ENCODE measurements at places on chromosomes 4 and X. TPM values are rescaled to one million over a fixed set of nuclear protein-coding genes. Genes with fewer than 3 reads are reported as not detected.

DNA sequence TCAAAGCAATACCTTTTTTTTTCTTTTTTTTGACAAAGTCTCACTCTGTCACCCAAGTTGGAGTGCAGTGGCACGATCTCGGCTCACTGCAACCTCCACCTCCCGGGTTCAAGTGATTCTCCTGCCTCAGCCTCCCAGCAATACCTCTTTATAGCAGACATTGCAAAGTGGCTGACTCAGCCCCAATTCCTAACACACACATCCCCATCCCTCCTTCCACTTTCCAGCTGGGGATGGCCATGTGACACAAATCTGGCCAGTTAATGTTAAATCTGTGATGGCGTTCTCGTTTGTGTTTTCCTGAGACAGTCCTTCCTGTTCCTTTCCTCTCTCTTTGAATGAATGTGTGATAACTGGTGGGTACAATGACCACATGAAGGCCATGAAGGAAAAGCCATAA is 276.2 kb upstream of the KLF3 start:
- no peaks in the 10 kb centered on the region for H3K36me3 ChIP-seq
- H3K4me3 ChIP-seq = no peak overlapping the region
- no peak overlapping the region for H3K27ac ChIP-seq
- DNase-seq = no peak
- no peaks in the 10 kb centered on the region for H3K4me1 ChIP-seq

GAGE2A gene
- total RNA-seq = not detected

- no peak overlapping the region for H3K4me3 ChIP-seq
- H3K4me1 ChIP-seq = no peaks in the 10 kb centered on the region
- peak; percentile 35 for DNase-seq
- H3K27ac ChIP-seq = no peak overlapping the region
Measured at GRCh38 chr4:128424527-128425497, 137.2 kb upstream of the PGRMC2 start.

DNA sequence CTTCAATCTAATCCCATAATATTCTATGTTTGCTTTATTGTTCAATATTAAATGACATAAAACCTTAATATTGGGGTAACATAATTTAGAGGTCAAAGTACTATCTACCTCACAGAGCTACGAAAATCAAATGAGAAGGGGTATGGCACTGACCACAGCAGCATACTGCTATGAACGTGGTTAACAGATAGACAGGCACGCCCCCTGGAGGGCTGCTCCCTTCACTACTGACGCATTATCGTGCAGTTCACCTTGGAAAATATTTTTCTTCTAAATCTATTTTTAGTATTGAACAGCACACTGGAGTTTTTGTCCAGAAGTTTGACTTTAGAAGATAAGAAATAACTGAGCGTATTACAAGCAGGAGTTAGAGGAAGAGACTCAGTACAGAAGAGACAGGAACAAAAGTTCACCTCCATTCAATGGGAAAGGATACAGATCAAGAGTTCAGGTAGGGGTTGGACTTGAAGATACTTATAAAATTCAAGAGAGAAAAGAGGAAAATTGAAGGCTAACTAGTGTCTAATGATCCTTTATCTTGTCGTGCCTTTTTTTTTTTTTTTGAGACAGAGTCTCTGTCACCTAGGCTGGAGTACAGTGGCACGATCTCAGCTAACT is 22.7 kb downstream of the MAP9 start:
- peaks cover 4% of the 10 kb centered on the region for H3K36me3 ChIP-seq
- no peak overlapping the region for H3K4me3 ChIP-seq
- H3K27me3 ChIP-seq = no peaks in the 10 kb centered on the region
- no peaks in the 10 kb centered on the region for H3K4me1 ChIP-seq
- DNase-seq = peak; percentile 29

GRCh38 chrX:41802958-41803357 is 79.0 kb downstream of the GPR82 start:
- no peak overlapping the region for H3K27ac ChIP-seq
- H3K36me3 ChIP-seq = no peaks in the 10 kb centered on the region
- no peaks in the 10 kb centered on the region for H3K4me1 ChIP-seq
- no peak overlapping the region for H3K4me3 ChIP-seq
- no peaks in the 10 kb centered on the region for H3K27me3 ChIP-seq

DNA sequence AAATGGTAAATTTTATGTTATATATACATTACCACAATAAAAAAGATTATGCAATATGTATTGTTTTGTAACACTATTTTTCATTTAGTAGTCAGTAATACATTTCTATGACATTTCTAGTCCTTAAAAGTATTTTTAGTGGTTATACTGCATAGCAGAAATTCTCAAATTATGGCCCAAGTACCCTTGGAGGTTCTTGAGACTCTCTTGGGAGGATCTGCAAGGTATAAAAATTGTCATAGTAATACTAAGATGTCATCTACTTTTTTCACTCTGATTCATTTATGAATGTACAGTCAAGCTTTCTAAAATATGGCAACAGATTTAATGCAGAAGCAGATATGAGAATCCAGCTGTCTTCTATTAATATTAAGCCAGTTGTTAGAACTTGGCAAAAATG is 138.6 kb upstream of the NAP1L5 start:
- H3K27me3 ChIP-seq = no peaks in the 10 kb centered on the region
- H3K4me3 ChIP-seq = no peak overlapping the region
- H3K27ac ChIP-seq = no peak overlapping the region
- H3K4me1 ChIP-seq = no peaks in the 10 kb centered on the region
- H3K36me3 ChIP-seq = no peaks in the 10 kb centered on the region

DNA sequence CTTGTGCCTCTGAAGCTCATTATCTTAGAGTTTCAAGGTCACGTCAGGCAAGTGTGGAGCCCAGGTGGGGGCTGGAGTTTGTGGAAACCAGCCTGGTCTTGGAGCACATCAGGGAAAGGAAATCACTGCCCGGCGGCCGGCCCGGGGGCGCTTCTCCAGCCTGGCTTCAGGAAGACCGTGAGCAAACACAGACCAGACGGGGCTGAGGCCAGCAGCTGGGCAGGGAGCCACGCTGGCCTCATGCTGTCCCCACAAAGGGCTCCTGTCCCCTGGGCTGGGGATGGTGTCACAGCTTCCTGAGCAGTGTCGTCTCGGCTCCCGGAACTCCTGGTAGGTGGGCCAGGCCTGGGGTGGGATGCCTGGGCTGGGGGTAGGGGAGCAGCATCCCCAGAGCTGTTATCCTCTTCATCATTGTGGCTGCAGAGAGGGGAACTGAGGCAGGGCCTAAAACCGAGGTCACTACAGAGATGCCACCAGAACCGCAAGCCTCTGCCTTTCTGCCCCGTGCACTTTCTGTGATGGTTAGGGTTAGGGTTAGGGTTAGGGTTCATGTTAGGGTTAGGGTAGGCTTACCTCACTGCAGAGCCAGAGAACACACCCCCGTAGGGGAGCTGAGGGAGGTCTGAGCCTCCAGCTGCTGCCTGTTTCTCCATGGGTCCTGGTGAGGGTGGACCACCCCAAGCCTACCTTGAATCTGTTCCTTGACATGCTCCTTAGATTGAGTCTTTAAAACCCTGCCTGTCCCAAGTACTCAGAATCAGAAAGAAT is 77.5 kb downstream of the HTRA3 start:
- peaks cover 13% of the 10 kb centered on the region for H3K27me3 ChIP-seq
- H3K27ac ChIP-seq = no peak overlapping the region
- no peak for DNase-seq
- H3K4me1 ChIP-seq = peaks cover 2% of the 10 kb centered on the region

DNA sequence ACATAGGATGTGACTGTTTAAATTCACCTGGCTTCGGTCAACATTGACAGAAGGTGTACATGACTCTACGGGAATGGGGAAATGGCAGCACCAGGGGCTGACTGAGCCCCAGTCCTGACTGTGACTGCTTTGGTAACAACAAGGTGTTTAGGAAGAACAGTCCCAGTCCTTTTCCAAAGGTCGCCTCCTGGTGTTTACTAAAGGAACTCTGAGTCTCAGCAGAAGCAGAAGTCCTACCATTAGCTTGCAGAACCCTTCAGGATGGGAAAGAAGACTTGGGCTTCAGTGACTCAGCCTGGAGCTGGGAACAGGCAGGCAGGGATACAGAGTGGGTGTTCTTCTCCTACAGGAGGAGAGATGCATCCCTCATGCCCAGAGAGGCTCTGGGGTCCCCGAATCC is 103.3 kb downstream of the MGST2 start:
- no peaks in the 10 kb centered on the region for H3K27me3 ChIP-seq
- peaks cover 3% of the 10 kb centered on the region for H3K4me1 ChIP-seq
- H3K4me3 ChIP-seq = no peak overlapping the region
- no peaks in the 10 kb centered on the region for H3K36me3 ChIP-seq
- H3K27ac ChIP-seq = no peak overlapping the region

DNA sequence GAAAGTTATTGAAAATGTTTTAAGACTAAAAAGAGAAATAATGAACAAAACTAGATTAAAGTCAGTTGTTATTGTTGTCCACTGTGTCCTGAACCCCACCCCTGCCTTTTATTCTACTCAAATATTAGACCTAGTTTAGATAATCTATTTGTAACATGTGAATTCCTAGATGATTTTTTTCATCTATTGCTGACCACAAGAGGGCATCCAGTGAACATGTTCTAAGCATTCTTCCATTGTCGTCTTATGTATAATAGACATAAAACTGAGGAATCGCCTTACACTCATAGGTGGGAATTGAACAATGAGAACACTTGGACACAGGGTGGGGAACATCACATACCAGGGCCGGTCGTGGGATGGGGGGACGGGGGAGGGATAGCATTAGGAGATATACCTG is 36.4 kb upstream of the HPRT1 start:
- H3K36me3 ChIP-seq = no peaks in the 10 kb centered on the region
- H3K4me1 ChIP-seq = no peaks in the 10 kb centered on the region
- H3K4me3 ChIP-seq = no peak overlapping the region
- peak; percentile 6 for DNase-seq

DNA sequence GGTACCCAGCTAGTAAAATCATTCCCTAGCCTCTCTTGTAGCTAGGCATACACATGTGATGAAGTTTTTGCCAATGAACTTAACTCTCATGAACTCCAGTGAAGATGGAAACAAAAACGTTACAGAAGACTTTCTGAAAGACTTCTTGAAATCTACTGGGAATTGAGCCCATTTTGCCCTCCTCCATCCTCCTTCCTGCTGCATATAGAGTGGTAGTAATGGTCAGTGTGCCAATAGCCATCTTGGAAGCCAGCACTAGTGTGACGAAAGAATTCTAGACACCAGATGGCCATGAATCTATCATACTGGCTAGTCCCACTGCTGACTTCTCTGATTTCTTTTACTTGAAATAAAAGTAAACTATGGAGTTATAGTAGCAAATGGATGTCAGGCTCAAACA is 30.9 kb upstream of the PPA2 start:
- H3K4me3 ChIP-seq = no peak overlapping the region
- H3K27ac ChIP-seq = no peak overlapping the region
- no peak for DNase-seq
- no peaks in the 10 kb centered on the region for H3K4me1 ChIP-seq

DNA sequence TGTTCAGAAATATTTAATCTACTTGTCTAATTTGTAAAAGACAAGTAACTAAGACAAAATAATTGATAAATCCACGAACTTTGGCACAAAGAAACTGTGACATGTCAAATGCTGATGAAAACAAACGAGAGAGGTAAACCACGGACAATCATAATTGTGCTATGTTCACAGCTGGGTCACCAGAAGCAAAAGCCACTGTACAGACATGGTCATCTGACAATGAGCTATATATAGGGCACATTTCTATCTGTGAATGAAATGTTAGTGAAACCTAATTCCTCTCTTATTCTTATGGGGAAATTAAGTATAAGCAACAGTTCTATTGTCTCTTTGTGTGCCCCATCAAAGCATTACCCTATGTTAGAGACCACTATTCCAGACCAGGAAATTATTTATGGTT is 444.0 kb upstream of the TRAM1L1 start:
- no peak overlapping the region for H3K27ac ChIP-seq
- H3K4me1 ChIP-seq = no peaks in the 10 kb centered on the region
- H3K36me3 ChIP-seq = no peaks in the 10 kb centered on the region
- H3K27me3 ChIP-seq = no peaks in the 10 kb centered on the region
- no peak overlapping the region for H3K4me3 ChIP-seq
- no peak for DNase-seq

DNA sequence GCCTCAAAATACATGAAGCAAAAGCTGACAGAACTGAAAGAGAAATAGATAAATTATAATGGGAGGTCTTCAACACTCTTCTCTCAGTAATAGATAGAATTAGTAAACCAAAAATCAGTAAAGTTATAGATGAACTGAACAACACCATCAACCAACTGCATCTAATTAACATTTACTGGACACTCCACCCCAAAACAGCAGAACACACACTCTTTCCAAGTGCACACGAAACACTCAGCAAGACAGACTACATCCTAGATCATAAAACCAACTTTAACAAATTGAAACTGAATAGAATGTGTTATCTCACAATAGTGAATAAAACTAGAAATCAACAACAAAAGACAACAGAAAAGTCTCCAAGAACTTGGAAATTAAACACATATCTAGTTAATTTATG is 25.1 kb upstream of the TCEAL4 start:
- DNase-seq = no peak
- no peaks in the 10 kb centered on the region for H3K27me3 ChIP-seq
- H3K4me1 ChIP-seq = peaks cover 3% of the 10 kb centered on the region
- no peaks in the 10 kb centered on the region for H3K36me3 ChIP-seq

- H3K4me3 ChIP-seq = no peak overlapping the region
- H3K4me1 ChIP-seq = no peaks in the 10 kb centered on the region
- DNase-seq = no peak
- no peaks in the 10 kb centered on the region for H3K27me3 ChIP-seq
- H3K36me3 ChIP-seq = no peaks in the 10 kb centered on the region
Measured at GRCh38 chr4:78414116-78414515, 137.5 kb upstream of the ANXA3 start.

PDK3 gene
- 6.6 TPM for total RNA-seq

MAGEB18 gene
- not detected for total RNA-seq

ERCC6L gene
- total RNA-seq = 0.55 TPM

DNA sequence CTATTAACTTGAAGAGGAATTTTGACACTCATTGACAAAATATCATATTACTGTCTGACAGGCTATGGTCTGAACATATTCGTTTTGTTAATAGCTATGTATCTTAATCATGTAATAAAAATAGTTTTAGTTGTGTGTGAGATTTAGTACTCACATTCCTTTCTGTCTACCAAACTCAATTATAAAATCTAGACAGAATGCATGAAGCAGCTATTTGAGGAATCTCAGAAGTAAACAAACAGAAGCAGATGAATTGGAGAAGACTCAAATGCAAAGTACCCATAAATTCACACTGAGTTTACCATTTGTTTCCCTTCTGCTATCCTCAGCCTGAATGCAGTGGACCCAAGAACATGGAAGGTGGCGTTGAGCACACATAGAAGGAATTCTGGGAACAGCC is 841.6 kb upstream of the AADAT start:
- DNase-seq = no peak
- H3K4me3 ChIP-seq = no peak overlapping the region
- no peak overlapping the region for H3K27ac ChIP-seq
- H3K4me1 ChIP-seq = no peaks in the 10 kb centered on the region

PPP1R2C gene
- total RNA-seq = not detected

DNA sequence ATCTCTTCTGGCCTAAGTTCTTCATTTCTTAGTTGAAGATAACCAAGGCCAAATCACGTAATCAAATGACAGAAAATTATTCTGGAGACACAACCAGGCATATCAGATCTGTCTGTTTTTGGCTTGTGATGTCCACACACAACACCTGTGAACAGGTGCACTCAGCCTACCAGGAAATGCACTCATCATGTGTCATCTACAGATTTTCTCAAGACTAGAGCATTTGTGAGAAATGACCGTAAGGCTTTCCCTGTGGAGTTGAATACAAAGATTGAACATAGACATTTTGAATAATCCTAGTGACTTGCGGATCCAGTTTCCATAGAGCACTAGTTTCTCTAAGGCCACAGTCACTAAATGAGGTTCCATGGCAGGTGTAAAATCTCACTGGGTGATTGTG is 26.7 kb upstream of the CXCL8 start:
- no peak for DNase-seq
- H3K27ac ChIP-seq = no peak overlapping the region
- H3K4me1 ChIP-seq = peaks cover 7% of the 10 kb centered on the region
- no peaks in the 10 kb centered on the region for H3K27me3 ChIP-seq
- no peaks in the 10 kb centered on the region for H3K36me3 ChIP-seq
- no peak overlapping the region for H3K4me3 ChIP-seq

Data from astrocyte (in vitro differentiated cells and primary cell).